Suppressor macrophage (primary cell): ENCODE measurements at places on chromosomes 16 and 17.

GRCh38 chr16:80480664-80481063, 60.1 kb upstream of the DYNLRB2 start:
- DNase-seq, result no peak

GRCh38 chr17:66200685-66201092, 8.8 kb upstream of the CEP112 start:
- peak; percentile 52 for DNase-seq

GRCh38 chr16:23423496-23424049, 29.4 kb downstream of the COG7 start:
- DNase-seq, result no peak

DNA sequence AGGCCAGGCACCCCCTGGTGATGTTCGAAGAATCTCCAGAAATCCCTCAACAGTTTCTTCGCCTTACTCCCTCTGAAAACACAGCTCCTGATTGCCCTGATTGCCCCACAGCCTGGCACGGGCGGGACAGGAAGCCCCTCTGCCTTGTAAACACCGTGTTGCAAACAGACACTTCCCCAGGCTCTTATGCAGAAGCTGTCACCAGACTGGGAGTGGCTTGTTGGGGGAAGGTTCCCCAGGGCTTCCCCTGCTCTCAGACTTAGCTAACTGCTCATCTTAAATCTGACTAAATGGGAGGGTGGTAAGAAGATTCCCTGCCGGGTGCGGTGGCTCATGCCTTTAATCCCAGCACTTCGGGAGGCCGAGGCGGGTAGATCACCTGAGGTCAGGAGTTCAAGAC, 11.2 kb downstream of the PIK3R5 start:
- DNase-seq, result peak; percentile 95

GRCh38 chr16:19936441-19936840, 51.8 kb upstream of the GPRC5B start:
- DNase-seq, result no peak

- DNase-seq, result no peak
Measured at GRCh38 chr17:41324180-41325075, 8.9 kb upstream of the KRTAP17-1 start.

GRCh38 chr17:35073183-35073790, 9.8 kb upstream of the RFFL start:
- no peak for DNase-seq

DNA sequence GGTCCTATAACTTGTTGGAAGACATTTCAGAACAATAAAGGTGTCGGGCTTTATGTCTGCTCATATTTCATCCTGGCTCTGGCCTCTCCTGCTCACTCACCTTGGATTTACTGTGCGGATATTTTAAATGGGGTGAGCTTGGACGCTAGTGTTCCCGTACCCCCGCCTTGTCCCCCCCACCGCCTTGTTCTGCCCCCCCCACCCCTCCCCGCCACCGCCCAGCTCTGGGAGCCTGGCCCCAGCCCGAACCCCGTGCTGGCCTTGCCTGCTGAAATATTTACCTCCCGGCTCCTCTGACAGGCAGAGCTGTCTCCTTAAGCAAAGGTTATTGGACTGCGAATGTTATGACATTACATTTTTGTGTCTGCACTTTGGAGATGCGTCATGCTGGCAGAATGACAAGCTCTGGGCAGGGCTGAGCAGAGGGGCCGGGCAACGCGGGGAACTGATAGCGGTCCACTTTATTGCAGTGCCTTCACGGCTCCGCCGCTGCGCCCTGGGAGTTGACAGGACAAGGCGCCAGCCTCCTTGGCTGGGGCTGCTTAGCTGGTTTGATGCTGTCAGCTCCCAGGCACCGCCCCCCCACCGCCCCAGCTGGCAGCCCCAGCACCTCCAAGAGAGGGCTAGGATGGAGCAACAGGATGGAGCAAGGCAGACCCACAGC, 222.5 kb upstream of the GSE1 start:
- no peak for DNase-seq

GRCh38 chr16:8665529-8665928, 8.9 kb upstream of the ABAT start:
- no peak for DNase-seq

GRCh38 chr17:68892658-68893057, 62.5 kb downstream of the ABCA8 start:
- no peak for DNase-seq

GRCh38 chr17:82703036-82703745, 4.7 kb upstream of the RAB40B start:
- DNase-seq, result no peak

DNA sequence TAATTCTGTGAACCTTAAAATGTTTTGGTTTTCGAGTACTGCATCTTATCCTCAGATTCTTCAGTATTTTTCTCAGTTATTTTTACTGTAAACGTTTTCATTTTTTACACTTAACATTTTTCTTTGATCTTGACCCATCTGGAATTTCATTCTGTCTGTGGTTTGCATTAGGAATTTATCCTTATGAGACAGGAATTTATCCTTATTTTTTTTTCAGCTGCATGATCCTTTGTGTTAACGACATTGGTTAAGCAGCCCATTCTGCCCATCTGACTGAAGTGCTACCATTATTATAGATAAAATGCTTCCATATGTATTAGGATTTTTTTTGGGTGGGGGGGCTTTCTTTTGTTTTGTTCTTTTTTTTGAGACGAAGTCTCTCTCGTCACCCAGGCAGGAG, 41.0 kb downstream of the SNX29 start:
- no peak for DNase-seq

- peak; percentile 98 for DNase-seq
Measured at GRCh38 chr17:39199820-39200069, 338 bp upstream of the RPL19 start.

DNA sequence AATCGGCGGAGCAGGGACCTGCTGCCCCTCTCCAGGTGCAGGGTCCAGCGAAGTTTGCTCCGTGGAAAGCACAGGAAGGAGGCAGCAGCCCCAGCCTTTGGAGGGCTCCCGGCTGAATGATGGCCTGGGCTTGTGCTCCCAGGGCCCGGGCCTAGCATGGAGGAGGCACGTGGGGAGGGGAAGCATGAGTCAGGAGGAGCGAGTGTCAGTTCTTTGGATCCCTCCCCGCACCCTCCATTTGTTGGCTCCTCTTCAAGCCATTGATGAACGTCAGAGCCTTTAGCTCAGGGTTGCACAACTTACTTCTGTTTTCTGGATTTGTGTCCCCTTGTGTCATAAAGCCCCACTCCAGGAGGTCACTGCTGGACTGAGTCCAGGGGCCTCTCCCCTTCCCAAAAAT, 25.8 kb downstream of the TTYH2 start:
- peak; percentile 95 for DNase-seq

DNA sequence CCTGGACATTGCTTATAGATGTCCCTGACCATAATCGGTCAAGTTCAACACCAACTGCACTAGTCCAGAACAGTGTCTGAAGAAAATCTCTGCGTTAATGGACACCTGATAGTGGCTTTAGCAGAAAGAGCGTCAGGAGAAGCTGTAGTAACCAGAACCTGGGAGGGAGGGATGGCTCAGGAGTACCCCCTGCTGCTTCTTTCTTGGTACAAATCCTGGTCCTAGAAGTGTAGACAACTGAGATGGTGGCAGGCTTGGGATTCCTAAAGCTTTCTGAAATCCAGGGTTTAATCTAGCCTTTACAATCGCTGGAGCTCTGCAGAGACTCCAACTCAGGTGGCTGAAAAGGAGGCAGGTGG, 5.4 kb downstream of the MAP3K14 start:
- DNase-seq, result no peak

- peak; percentile 69 for DNase-seq
Measured at GRCh38 chr17:79933863-79934652, 94.8 kb upstream of the CBX4 start.

GRCh38 chr17:14882131-14882530, 383.0 kb downstream of the PMP22 start:
- no peak for DNase-seq

DNA sequence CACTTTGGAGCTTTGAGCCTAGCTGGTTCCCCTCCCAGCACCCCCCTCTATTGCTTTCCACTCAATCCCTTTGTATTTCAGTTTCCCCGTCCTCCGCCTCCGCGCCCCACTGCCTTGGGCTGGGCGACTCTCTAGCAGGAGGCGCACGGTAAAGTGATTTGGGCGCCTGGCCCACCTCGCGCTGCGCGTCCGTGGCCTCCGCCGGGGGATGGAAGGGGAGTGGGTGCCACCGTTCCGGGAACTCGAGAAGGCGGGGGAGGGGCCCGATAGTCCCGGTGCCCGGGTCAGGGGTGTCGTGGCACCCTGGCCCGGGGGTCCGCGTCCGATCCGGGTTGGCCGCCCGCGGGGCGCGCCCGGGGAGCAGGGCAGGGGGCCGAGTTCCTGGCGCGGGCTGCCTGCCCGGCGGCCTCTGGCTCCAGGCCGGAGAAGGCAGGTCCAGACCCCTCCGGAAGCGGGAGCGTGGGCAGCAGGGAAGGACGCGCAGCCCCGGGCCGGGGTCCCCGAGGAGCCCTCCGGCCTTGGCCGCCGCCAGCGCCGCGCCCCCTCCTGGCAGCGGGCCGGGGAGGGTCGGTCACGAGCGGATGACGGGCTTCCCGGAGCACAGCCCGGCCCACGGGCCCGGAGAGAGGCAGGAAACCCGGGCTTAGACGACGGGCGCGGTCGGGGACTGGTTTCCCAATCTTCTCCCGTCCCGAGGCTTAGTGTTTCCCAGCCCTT, 15.8 kb downstream of the MEOX1 start:
- DNase-seq, result peak; percentile 83

DNA sequence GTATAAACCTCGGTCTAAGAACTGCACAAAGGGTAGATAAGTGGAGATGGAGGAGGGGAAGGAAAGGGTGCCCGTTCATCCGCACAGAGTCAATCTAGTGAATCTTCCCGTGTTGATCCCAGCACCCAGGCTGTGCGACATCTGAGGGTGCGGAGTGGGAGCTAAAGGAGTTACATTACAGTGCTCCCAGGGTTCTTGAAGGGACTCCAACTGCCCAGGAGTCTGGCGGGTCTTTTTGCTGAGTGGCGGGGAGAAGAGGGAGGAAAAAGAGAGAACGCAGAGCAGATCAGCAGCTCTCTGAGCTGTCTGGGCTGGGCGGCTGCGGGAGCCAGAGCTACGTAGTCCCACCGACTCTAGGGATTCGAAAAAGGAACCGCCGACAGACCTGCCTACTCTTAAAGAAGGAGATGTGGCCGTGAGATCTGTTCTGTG, 1.6 kb upstream of the CA10 start:
- DNase-seq, result no peak

DNA sequence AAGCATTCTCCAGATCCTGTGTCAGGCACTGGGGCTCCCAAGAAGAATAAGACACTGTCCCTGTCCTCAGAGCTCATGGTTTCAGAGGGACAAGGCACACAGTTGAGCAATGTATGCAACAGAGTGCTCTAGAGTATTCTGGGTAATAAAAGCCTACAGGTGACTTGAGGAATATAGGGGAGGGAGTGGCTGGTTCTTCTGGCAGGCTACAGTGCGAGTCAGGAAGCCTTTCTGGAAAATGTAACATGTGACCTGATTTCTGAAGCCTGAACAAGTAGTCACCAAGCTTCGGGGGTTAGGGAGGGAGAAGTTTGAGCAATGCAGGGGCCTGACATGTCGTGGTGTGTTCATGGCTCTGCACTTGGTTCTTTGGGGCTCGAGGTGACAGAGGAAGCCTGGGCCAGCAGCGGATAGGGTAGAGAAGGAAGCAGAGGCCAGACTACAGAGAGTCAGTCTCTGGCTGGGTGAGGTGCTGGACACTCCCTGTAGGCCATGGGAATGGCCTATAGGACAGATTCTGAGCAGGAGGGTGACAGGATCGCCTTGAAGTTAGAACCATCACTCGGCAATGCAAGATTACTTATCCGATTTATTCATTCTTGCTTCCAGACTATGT, 16.0 kb upstream of the LRRC75A start:
- no peak for DNase-seq

DNA sequence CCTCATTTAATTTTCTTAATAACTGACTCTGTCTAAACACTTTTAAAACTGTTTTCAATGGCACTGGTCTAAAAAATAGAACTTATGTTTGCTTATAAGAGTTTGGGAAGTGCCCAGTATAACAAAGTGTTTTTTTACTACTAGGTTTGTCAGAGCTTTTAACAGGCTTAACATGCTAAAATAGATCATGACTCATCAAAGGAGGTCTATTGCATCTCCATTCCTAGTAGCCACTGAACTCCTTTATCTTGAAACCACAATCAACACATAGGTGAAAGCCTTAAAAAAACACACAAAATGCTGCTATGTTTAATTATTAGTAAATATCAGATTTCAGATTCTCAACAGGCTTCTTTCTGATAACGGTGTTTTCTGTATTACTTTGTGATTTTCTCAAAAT, 196.4 kb upstream of the KIF2B start:
- no peak for DNase-seq

DNA sequence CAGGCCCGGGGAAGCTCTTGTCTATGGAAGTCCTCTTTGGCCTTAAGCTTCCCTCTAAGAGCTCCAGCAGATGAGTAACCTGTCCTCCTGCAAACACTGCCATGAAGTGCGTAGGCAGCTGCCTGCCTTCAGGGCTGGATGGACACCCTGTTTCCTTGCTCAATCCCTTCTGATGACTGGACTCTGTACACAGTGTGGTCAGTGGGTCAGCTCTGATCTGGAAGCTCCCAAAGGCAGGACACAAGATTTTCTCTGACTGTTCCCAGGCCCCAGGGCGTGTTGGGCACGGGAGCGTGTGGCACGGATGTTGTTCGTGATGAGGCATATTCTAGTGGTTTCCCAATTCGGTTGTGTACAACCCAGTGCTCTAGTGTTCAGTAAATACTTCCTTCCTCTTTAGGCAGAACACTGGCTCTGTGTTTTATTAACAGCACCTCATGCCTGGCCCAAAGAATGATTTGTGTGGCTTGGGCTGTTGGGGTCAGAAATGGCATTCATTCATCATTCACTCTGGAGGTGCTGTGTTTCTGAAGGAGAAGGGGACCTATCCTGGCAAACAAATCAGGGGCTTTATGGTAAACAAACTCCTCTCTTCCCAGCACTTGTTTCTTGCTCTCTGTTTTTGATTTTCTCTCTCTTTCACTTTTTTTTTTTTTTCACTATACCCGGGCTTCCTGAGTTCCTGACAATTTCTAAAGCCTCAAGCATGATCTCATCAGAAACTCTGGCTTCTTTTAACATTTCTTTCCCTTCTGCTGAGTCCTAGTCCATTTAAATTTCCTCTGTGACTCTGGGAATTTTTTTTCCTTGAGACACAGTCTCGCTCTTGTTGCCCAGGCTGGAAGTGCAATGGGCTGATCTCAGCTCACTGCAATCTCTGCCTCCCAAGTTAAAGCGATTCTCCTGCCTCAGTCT, 12.0 kb upstream of the RNF157 start:
- DNase-seq, result peak; percentile 98

DNA sequence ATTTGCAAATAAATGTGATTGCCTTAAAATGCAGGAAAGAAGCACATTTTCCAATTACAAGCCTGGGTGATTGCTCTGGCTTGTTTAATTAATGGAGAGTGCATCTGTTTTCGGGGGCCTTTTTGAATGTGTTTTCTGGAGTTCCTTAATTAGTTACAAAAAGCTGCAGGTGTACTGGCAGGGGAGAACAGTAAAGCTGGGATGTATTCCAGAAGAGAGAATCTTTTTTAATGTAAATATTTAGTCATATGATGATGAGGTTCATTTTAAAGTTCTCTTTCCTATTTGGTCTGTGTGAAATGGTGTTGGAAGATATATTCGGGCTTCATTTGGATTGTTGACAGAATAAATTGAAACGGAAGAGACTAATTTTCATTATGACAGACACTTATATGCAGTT, 70.9 kb upstream of the N4BP1 start:
- DNase-seq, result no peak

GRCh38 chr17:76367642-76368041, 13.9 kb upstream of the PRPSAP1 start:
- no peak for DNase-seq

- no peak for DNase-seq
Measured at GRCh38 chr17:57720386-57721035, 24.6 kb downstream of the CCDC182 start.

- no peak for DNase-seq
Measured at GRCh38 chr17:77859035-77859810, 99.3 kb upstream of the TNRC6C start.
